B cell (primary cell): ENCODE measurements at places on chromosomes 5 and 9. TPM values are rescaled to one million over a fixed set of nuclear protein-coding genes. Genes with fewer than 3 reads are reported as not detected.

KIF4B gene
- total RNA-seq, result not detected in 2 replicates

FREM1 gene
- not detected in 2 replicates for total RNA-seq

DNA sequence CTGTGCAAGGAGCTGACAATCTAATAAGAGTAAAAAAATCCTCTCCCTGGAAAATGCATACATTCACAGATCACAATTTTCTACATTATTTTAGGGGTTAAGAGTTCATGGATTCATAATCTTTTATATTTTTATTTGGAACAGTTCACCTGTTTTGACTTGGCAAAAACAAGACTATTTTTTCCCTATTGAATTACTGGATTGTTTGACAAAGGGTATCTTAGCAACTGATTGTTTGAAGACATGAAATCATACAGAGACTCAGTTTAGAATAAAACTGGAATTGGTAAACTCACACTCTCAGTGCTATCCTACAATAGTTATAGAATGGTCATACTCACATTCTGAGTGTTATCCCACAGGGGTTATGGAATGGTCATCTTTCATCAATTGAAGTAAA, 358.2 kb upstream of the PTGER4 start:
- no peak for DNase-seq
- H3K27me3 ChIP-seq, result no peaks in the 10 kb centered on the region
- H3K4me3 ChIP-seq, result no peak overlapping the region
- H3K36me3 ChIP-seq, result no peaks in the 10 kb centered on the region
- H3K27ac ChIP-seq, result no peak overlapping the region

DNA sequence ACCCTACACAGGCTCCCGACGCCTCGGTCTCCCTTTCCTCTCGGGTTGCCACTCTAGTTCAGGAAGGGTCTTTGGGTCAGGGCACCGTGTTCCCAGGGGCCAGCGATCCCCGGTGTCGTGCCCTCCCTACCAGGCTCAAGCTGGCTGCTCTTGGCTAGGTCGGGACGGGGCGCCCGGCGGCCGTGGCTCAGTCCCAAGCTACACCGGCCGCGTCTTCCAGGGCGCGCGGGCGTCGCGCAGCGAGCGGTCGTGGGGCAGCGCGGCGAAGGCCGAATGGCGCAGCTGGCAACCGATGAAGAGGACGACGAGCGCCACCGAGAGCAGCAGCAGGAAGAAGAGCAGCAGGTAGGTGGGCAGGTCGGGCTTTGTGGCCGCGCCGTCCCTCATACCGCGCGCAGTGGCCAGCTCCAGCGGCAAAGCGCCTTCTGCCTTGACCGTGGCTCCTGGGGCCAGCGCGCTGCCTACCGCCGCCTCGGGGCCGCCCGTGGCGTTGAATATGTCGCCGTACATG, 892 bp downstream of the SMIM32 start:
- peaks cover 13% of the 10 kb centered on the region for H3K27me3 ChIP-seq
- no peaks in the 10 kb centered on the region for H3K4me1 ChIP-seq
- no peaks in the 10 kb centered on the region for H3K36me3 ChIP-seq
- H3K27ac ChIP-seq, result no peak overlapping the region
- H3K4me3 ChIP-seq, result no peak overlapping the region

WDR5 gene
- total RNA-seq, result 21.1 and 23.8 TPM in 2 replicates

DNA sequence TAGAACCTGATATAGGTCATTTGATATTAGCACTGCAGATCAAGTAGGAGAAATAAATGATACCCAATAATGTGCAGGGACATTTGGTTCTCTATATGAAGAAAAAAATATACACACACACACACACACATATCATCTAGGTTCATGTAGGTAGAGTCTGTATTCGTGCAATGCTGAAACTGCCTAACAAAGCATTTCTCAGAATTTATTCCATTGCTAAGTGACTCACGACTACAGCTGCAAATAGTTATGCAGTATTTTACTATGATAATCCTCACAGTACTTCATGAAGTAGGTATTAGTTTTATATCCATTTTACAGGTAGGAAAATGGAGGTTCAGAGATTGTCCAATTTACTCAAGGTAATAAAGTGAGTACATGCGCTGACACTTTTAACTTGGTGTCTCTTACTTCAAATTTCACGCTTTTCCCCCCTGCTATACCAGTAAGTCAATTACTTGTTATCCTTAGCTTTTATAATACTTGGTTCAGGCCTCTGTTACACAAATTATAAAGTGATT, 2.4 kb downstream of the GIN1 start:
- no peak for DNase-seq
- peaks cover 13% of the 10 kb centered on the region for H3K4me1 ChIP-seq
- H3K36me3 ChIP-seq, result no peaks in the 10 kb centered on the region
- H3K27me3 ChIP-seq, result no peaks in the 10 kb centered on the region

DNA sequence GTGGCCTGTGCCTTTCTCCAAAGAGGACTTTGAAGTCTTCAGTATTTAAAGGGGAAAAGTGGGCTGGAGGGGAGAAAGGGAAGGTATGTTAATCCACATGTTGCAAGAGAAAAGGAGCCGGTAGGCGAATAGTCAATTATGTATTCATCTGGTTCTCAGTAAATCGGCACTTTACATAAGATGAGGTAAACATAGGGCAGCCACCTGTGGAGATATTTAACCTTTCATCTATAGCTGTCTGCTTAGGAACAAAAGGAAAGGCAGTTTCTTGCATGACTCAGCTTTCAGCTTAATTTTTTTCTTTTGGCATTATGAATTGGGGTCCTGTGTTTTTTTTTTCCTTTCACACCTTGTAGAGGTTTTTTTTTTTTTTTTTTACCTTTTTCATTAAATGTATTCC, 42.2 kb downstream of the FGD3 start:
- H3K27me3 ChIP-seq, result no peaks in the 10 kb centered on the region
- no peak overlapping the region for H3K27ac ChIP-seq

SOWAHA gene
- not detected in 2 replicates for total RNA-seq

- H3K36me3 ChIP-seq, result no peaks in the 10 kb centered on the region
- H3K27ac ChIP-seq, result no peak overlapping the region
- no peaks in the 10 kb centered on the region for H3K27me3 ChIP-seq
- no peak for DNase-seq
- no peak overlapping the region for H3K4me3 ChIP-seq
- no peaks in the 10 kb centered on the region for H3K4me1 ChIP-seq
These were observed 17.8 kb upstream of the OLFM1 start for GRCh38 chr9:135069558-135070197.

DNA sequence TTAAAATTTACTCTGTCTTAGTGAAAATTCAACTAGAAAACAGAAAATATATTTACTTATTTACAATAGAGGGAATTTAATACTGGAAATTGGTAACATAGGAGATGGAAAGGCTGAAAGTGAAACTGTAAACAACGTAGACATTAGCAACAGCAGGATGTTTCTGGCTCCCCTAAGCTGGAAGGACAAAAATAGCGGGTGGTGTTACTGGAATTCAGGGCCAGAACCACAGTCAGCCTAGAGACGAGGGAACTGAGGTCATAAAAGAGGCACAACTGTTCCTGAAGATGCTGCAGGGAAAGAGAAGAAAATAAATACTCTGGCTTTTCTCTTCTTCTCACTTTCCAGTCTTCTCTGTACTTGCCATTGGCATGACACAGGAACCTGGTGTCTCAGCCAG, 80.4 kb upstream of the NIPBL start:
- no peak overlapping the region for H3K4me3 ChIP-seq
- no peaks in the 10 kb centered on the region for H3K27me3 ChIP-seq
- H3K4me1 ChIP-seq, result no peaks in the 10 kb centered on the region
- H3K36me3 ChIP-seq, result no peaks in the 10 kb centered on the region

- no peak overlapping the region for H3K27ac ChIP-seq
- H3K4me1 ChIP-seq, result peaks cover 5% of the 10 kb centered on the region
- no peaks in the 10 kb centered on the region for H3K36me3 ChIP-seq
These were observed 7.7 kb upstream of the TLE4 start for GRCh38 chr9:79564105-79564504.

DNA sequence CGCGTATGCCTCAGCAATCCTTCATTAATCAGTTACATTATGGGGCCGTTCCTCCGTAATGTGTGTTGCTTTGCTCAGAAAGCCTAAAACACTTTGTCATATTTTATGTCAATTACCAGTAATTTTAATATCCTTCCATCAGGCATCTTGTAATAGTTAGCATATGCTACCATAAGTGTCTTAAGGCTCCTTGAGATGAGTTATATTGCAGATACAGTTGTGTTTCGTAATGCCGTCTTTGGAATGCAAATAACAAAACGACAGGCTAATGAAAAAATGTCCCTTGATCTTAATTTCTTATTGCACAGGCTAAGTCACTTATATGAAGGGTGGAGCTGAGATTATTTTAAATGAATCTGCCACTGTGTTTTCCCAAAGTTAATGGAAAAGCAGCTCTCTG, 50.5 kb downstream of the TBCA start:
- no peak overlapping the region for H3K27ac ChIP-seq
- no peaks in the 10 kb centered on the region for H3K4me1 ChIP-seq
- H3K4me3 ChIP-seq, result no peak overlapping the region
- H3K27me3 ChIP-seq, result no peaks in the 10 kb centered on the region

- no peak for DNase-seq
- no peak overlapping the region for H3K4me3 ChIP-seq
- peaks cover 95% of the 10 kb centered on the region for H3K36me3 ChIP-seq
- H3K4me1 ChIP-seq, result no peaks in the 10 kb centered on the region
- no peaks in the 10 kb centered on the region for H3K27me3 ChIP-seq
- H3K27ac ChIP-seq, result no peak overlapping the region
These were observed 30.0 kb downstream of the XPA start for GRCh38 chr9:97666907-97667686.

TUSC1 gene
- total RNA-seq, result 0.29 and 0.34 TPM in 2 replicates

DNA sequence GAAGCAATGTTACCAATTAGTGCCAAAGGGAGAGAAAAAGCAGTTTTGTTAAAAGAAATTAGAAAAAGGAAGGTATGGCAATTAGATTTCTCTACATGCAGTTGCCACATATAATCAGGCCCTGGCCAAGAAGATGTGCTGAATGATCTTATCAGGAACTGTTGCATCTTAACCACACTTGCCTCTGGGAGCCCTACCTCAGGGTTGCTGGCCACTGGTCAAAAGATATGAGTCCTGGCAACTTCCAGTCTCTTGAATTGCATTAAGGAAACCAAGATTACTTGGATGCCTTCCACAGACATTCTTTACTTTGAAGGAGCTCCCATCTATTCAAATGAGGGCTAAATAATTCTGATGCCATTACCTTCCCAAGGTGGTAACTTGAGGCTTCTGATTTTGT, 60.4 kb downstream of the TNC start:
- DNase-seq, result no peak
- H3K27me3 ChIP-seq, result no peaks in the 10 kb centered on the region
- H3K4me3 ChIP-seq, result no peak overlapping the region
- H3K27ac ChIP-seq, result no peak overlapping the region
- no peaks in the 10 kb centered on the region for H3K4me1 ChIP-seq
- H3K36me3 ChIP-seq, result no peaks in the 10 kb centered on the region

DNA sequence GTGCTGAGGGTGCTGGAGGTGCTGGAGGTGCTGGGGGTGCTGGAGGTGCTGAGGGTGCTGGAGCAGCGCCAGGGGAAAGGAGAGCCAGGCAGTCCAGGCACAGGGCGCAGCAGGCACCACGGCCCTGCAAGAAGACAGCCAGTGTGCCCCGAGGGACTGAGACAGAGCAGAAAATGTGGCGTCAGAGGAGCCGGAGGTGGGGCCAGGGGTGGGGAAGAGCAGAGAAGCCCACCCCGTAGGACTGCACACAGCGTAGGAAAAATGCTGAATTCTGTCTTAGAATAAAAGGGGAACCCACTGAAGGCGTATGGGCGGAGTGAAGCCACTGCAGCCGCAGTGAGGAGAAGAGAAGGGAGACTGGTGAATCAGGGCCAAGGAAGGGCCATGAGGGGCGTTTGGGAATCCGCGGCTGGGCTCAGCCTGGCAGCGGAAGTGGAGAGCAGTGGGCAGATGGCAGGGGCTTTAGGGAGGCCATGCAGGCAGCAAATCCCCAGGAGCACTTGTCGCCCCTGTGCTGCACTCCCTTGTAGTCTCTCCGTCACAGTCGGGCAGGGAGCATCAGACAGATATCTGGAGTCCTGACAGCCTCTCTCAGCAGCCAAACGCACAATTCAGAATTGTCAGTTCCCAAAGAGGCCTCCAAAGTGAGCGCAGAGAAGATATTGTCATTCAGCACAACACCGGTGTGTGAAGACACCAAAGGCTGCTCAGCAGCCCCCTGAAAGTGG, 35.9 kb upstream of the LECT2 start:
- H3K4me3 ChIP-seq, result no peak overlapping the region
- no peaks in the 10 kb centered on the region for H3K36me3 ChIP-seq
- no peaks in the 10 kb centered on the region for H3K4me1 ChIP-seq
- DNase-seq, result no peak
- peaks cover 8% of the 10 kb centered on the region for H3K27me3 ChIP-seq

ADAMTS2 gene
- total RNA-seq, result not detected in 2 replicates

DNA sequence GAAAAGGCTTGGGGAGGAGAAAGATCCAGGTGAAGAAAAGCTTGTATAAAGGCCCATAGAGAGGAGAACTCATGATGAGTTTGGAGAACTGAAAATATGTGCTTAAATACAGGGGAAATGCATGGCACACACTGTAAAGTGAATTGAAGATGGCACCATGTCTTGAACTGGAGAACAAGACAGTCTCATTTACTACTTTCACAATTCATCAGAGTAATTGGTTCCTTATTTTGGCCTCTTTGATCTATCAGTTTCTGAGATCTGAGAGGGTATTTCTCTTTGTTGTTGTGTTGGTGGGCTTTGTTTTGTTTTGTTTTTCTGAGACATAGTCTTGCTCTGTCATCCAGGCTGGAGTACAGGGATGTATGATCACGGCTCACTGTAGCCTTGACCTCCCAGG, 98.2 kb downstream of the CEMIP2 start:
- no peak overlapping the region for H3K4me3 ChIP-seq
- DNase-seq, result no peak
- no peaks in the 10 kb centered on the region for H3K27me3 ChIP-seq
- no peak overlapping the region for H3K27ac ChIP-seq
- peaks cover 2% of the 10 kb centered on the region for H3K4me1 ChIP-seq

DNA sequence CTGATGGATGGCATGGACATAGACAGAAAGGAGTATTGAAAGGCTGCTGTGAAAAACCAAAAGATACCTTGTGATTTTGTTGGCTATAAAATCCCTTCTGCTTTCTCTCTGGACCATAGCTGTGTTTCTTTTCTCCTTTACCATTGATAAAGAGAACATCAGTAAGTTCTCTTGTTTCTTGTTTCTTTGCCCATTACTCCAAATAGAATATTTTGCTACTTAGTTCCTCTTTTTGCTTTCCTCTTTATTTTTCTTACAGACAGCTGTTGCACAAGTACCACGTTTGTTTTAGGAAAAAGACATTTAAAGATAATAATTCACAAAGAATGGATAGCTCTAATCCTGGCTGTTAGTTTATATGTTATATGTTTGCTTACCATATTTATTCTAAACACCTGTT, 1129.2 kb downstream of the DTWD2 start:
- H3K27me3 ChIP-seq, result no peaks in the 10 kb centered on the region
- H3K4me3 ChIP-seq, result no peak overlapping the region
- H3K27ac ChIP-seq, result no peak overlapping the region
- no peaks in the 10 kb centered on the region for H3K4me1 ChIP-seq
- no peak for DNase-seq
